ENCODE measurements at places on chromosomes 2 and 18.

- no peak for DNase-seq
Measured at GRCh38 chr2:37349231-37349860, 4.9 kb downstream of the QPCT start.

DNA sequence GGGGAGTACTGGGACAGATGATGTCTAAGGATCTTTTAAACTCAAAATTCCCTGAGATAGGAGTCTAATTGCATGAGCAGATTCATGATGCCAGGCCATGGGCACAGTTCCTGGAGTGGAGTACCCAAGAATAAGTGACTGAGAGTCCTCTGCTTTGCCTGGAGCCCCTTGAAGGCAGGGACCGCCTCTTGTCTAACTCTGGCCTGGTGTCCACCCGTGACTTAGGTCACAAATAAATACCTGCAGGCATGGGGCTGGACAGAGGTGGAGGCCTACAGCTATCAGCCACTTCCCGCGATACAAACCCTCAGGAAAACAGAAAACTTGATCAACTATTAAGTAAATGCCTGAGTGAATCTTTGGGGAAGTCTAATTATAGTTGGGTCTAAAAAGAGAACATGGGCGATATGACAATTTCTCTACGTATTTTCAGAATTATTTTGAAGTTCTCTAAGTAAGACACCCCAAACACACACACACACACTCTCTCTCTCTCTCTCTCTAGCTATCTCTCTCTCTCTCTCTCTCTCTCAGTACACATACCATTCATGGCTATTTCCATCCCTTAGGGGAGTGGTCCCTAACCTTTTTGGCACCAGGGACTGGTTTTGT lies 1.8 kb upstream of the WIPF1 start:
- DNase-seq, result no peak

DNA sequence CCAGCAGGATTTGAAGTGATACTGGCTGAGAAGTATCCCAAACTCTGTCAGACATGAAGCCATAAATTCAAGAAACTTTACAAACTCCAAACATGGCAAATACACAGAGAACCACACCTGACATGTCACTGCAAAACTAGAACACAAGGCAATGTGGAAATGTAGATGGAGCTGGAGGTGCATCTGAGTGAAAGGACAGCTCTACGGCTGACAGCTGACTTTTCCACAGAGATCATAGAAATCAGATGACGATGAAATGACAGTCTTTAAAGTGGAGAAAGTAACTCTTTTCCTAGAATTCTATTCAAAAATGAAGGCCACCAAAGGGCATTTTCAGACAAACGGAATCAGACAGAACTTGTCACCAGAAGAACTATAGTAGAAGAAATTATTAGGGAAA lies 97.5 kb downstream of the LDLRAD4 start:
- no peak for DNase-seq

DNA sequence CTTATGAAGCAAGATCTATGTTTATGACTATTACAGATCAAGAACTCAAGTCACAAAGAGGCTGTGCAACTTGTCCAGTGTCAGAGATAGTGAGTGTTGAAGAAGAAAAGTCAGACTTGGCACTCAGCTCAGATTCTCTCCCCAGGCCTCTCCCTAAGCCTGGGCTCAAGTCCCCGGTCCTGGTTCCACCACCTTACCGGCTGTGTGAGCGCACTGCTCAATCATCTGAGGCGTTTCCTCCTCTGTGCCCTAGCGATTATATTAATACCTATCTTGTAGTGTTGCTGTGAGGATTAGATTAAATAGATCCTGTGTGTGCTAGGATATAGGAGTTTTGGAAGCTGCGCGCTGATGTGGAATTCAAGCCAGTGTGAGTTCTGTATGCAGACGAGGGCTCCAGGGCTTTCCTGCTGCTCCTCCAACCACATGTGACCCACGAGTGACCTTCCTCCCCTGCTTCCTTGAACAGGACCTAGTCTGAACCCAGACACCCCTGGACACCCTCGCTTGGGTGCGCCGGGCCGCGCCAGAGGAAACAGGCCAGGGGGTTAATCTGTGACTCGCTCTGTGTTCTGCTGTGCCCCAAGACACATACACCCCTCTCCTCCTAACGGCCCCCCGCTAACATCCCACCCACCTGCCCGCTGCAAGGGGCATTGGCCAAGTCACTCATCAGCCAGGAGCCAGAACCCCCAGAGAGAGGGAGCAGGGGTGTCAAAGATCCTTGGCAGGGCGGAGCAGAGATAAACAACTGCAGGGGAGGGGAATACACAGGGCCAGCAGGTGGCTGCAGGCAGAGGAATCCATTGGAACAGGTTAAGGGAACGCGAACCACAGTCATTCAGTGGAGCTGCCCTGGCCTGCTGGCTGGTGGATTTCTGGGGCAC lies 38.3 kb downstream of the TNS1 start:
- no peak for DNase-seq

- DNase-seq, result no peak
Measured at GRCh38 chr2:70828115-70828514, 7.5 kb downstream of the CD207 start.
